ENCODE measurements at places on chromosomes 16 and 17.

DNA sequence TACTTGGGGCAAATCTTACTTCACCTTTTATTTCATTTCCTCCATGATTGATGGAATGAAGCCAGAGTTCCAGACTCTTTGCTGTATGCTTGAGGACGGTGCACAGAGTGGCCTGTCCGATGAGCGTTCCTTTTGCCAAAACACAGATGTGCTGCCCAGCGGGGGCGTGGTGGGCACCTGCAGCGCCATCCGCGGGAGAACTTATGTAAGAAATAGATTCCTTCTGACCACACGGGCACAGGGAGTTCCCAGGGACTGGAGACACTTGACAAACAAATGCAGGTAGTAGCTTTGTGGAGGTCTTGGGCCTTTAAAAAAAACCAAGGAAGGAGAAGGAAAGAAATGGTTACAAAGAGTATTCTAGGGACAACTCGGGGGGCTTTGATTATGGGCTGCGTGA is 30.6 kb downstream of the CRAMP1 start:
- no peak for DNase-seq

- DNase-seq: no peak
Observed at GRCh38 chr17:78184868-78185267, 2.0 kb downstream of the TK1 start.

GRCh38 chr16:54521327-54521726 is 234.7 kb upstream of the IRX3 start:
- no peak for DNase-seq

GRCh38 chr17:32223703-32224102 is 41.9 kb upstream of the RHBDL3 start:
- DNase-seq: no peak
